ENCODE measurements at places on chromosomes 11 and 22.

GRCh38 chr11:116715383-116715782, 57.4 kb downstream of the BUD13 start:
- no peak for DNase-seq

DNA sequence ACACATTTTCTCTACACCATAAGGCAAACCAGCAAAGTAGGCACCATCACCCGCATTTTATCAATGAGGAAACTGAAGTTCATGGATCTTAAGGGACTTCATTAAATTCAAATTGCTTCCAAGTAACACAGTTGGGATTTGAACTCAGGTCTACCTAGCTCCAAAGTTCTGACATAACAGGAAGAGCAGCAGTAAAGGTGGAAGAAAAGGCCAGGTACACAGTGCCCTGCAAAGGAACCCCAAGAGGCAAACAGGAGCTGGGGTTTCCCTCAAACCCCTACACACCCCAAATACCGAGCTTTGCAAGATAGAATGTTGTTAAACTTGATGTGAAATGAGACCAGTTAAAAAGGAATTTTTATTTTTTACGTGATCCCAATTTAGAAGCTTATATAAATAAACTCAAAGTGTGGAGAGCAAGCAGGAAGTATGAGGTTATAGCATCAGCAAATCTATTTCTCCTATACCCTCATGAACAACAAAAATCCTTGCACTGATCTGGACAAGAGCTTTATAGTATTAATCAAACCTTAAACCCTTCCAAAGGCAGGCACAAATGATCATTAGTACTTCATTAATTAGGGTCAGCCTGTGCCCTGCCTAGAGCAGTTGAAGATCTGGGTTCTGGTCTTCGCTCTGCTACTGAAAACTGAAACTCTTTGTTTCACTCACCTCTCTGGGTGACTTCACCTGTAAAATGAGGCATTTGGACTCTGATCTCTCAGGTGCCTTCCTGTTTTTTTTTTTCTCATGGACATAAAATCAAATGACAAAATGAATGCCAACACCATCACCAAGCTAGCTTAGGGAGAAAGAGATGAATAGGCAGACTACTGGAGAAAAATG, 36.5 kb downstream of the SYTL2 start:
- DNase-seq: no peak

DNA sequence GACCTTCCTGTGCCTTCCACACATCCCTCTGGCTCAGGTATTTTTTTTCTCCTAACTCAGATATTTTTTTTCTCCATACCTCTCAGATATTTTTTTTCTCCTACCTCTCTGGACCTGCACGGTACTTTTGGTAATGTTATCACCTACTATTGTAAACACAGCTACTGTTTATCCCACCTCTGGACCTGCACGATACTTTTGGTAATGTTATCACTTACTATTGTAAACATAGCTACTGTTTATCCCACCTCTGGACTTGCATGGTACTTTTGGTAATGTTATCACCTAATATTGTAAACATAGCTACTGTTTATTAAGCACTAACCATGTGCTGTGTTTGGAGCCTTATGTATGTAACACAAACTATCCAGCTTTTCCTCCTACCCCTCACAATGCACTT, 12.1 kb upstream of the UPB1 start:
- DNase-seq: no peak

- DNase-seq: no peak
These were observed 296.0 kb upstream of the NARS2 start for GRCh38 chr11:78870655-78871054.

Measured in activated naive CD4-positive, alpha-beta T cell treated with Interleukin-2 at 50 U/mL for 16 hours (primary cell).